Muscle of arm (tissue), 14 donors: ENCODE measurements at places on chromosomes 1 and 21. TPM values are rescaled to one million over a fixed set of nuclear protein-coding genes. Genes with fewer than 3 reads are reported as not detected.
A peak's percentile ranks its signal among the peaks of the same experiment; 100 is the strongest.

- peak; percentile 84 for DNase-seq
Observed at GRCh38 chr1:95002540-95003432, 70.0 kb downstream of the ALG14 start.

Gene GUCA2A
- polyA plus RNA-seq, result not detected

Gene CALML6
- polyA plus RNA-seq, result 192 TPM

GRCh38 chr1:78688697-78689096 is 39.1 kb downstream of the IFI44 start:
- DNase-seq, result peak; percentile 21

DNA sequence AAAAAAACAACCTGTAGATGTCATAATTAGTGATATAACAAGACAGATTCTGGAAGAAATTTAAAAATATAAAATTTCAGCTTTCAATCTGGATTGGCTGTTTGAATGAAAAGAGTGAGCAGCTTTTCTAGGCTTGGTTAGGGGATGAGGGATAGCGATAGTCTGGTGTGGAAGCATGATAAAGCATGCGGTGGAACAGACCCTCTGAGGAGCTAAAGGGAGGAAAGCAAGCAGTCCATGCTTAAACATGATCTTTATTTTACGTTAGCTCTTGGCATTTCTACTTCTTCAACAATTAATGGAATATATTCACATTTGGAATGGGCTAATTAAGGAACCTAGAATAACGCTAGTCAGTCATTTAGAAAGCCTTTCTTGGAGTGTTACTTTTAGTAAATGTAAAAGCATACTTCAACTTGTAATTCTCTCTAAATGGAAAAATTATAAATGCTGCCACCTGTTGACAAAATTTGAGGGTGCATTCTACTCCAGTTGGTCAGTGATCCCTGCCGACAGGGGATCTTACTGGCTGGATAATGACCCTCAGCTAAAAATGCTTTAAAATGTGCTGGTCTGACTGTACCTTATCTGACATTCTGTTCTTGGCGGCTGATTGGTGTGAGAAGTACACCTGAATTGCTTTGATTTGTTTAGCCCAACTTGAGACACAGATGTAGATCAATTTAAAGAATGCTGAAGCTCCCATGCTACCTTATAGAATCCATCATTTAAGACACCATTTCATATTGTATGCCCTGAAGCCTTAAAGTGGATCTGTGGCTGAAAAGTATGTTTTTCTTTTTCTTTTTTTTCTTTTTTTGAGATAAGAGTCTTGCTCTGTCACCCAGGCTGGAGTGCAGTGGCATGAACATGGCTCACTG is 61.2 kb downstream of the AK4 start:
- DNase-seq, result peak; percentile 75

DNA sequence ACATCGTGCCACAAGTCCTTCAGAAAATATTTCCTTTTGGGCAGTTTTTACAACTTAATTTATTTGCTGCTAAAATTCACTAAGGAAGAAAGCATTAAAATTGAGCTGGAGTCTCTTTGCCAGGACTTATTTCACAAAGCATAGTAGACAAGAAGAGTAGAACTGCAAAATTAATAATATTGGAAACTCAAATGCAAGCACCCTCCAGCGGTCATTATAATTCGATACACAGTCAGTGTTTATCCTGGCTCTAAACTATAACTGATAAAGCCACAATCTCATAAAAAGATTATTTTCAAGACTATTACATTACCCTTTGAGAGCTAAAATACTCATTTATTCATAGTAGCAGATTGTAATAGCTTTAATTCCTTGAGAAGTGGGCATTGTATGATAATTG is 655.4 kb downstream of the RWDD3 start:
- DNase-seq, result no peak

- no peak for DNase-seq
Observed at GRCh38 chr1:178688244-178688643, 36.8 kb upstream of the RALGPS2 start.

- no peak for DNase-seq
Observed at GRCh38 chr1:206002160-206002559, 1.0 kb downstream of the RAB7B start.

Gene CACYBP
- 125 TPM for polyA plus RNA-seq

Gene TSSK3
- polyA plus RNA-seq, result 5.9 TPM

GRCh38 chr1:56073614-56074006 is 505.8 kb downstream of the PLPP3 start:
- DNase-seq, result peak; percentile 45

GRCh38 chr1:228552596-228553176 is 65.5 kb downstream of the RNF187 start:
- DNase-seq, result no peak

Gene SERPINC1
- polyA plus RNA-seq, result 0.44 TPM

DNA sequence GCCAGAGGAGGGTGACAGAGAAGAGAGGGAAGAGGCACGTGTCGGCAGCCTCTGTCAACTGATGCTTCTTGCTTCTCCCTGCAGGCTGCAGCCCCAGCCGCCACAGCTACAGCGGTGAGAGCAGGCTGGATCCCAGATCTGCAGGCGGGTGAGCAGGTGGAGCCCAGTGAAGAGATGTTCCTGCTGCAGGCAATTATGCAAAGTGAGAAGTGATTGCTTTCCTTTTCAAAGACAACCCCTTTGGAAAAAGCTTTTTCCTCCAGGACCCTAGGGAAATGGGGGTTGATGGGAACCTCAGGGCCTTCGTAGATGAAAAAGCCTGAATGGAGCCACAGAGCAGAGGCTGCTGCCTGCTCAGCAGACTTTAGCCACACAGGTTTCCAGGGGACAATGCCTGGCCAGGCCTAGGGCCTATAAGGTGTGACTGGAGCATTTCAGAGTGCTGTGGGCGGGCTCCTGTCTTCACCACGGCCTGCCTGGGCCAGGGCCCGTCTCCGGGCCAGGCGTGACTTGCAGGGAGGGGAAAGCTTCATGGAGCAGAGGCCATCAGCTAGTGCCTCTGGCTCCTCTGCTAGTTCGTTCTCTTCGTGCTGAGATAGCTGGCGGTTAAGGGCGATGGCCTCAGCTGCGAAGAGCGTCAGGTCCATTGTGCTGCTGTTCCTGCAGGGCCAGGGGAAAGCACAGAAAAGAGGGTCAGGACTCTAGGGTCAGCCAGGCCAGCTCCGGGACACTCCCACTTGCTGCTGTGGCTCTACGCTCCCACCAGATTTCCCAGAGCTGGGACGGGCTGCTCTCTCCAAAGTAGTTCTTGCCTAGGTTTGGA is 6.9 kb upstream of the KNCN start:
- no peak for DNase-seq

DNA sequence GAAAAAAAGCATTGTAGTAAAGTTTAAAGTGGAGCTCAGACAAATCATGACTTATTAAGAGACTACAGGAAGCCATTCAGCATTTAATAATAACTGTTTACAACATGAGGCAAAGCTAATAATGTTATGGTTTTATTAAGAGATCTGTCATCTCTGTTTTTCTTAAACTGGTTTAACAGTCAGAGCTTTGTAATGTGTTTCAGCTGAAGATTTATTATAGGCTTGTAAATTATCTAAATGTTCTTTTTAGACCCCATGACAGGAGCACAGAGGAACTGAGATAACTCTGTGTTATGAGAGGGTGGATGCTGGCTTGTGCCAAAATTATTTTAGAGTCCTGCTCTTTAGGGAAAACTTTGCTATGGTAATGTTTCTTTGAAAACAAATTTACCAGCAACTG is 38.0 kb upstream of the RWDD3 start:
- no peak for DNase-seq

DNA sequence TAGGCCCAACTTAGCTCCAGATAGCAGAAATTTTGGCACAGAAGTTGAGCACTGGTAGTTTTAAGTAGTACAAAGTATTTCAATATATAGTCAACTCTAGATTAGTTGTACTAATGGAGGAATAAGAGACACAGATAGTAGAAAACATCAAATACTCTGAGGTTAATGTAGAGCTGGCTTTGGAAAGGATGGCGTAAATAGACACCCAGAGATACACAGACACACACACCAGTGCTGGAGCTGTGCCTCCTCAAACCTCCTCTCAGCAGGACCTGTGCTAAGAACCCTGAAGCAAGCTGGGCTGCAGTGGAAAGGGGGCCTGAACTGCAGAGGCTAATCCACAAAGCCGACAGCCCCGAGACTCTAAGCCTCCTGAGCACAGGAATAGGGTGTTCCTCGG is 67.0 kb upstream of the EDEM3 start:
- DNase-seq, result no peak

Gene PLEKHN1
- polyA plus RNA-seq, result not detected

DNA sequence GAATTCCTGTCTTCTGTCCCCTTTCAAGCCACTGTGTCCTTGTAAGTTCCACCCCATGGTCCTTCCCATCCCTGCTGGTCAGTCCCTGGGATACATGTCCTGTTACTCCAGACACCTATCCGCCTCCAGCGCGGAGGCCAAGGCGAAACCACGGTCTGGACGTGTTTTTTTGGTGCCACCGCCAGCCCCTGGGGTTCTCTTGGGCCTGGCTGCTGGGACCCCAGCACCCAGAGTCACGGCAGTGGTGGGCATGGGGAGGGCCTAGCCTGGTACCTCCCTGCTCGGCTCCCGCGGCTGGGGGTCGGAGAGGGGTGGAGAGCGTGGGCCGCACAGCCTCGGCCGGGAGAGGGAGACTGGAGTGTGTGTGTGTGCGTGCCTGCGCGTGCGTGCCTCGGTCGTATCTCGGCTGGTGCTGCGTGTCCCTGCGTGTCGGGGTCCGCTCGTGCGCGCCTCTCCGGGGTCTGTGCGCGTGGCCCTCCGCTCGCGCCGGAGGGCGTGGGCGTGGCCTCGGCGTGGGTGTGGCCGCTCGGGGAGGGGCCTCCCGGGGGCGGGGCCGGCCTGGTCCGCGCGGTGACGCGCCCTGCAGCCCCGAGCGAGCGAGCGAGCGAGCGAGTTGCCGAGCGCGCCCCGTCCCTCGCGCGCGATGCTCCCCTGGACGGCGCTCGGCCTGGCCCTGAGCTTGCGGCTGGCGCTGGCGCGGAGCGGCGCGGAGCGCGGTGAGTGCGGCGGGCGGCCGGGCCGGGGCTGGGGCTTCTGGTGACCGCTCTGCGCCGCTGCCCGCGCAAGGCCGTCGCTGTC is at the start of gene VWA1:
Gene VWA1 (plus strand): TSS at position 585 of the 798 bp plus-strand sequence. CDS start 59 bp downstream, at position 644.
- DNase-seq, result no peak

GRCh38 chr1:205518661-205519540 is 14.4 kb downstream of the CDK18 start:
- DNase-seq, result no peak

GRCh38 chr1:36883315-36883949 is 150.9 kb downstream of the GRIK3 start:
- no peak for DNase-seq

DNA sequence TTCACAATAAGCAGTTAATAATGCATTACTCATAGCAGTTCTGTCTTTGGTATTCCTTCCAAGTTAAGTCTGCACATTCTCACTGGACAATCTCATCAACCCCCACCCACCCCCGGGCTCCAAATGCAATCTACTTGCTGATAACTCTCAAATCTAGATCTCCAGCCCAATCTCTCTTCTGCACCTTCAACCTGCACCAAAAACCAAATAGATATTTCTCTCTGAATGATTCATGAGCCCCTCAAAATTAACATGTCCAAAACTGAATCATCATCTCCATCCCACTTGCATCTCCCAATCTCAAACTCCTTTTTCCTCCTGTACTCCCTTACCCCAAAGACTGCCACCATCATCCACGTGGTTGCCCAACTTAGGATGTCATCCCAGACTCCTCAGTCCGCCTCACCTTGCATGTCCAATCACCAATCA is 2.7 kb downstream of the DOCK7 start:
- no peak for DNase-seq

Gene IL22RA1
- 0.05 TPM for polyA plus RNA-seq
